ENCODE measurements at places on chromosomes 3 and 15. TPM values are rescaled to one million over a fixed set of nuclear protein-coding genes. Genes with fewer than 3 reads are reported as not detected.

The FAM227B gene
- polyA plus RNA-seq = 12.2 TPM

DNA sequence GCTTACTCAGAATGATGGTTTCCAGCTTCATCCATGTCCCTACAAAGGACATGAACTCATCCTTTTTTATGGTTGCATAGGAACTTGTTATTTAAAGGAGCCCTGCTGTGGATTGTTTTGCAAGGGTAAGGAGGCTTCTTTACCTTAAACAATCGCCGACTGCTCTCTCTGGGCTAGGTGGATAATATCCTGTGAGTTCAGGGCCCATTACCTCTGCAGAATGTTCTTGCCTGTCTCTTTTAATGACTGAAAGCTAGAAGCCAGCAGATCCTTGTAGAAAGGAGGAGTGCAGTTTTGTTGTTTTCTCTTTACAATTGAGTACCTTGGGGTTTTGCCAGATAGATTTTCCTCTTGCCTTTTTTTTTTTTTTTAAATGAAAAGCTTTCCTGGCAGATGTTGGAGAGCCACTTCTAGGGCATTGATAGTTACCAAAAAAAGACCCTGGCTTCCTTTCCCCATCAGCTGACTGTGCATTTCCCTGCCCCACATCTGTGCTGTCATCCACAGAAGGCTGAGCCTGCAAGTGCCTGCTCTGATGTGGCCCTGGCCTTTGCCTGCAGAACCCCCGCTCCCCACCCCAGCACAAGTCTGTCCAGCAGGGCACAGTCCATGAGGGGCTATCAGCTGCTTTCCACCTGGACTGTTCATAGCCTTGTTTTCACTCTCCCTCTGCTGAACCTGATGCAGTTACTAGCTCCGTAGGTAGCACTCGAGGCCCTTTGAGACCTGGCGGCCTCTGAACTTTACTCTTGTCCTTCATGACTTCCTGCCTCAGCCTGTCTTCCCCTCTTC lies 113.1 kb downstream of the CHCHD6 start:
- DNase-seq = peak; percentile 53

DNA sequence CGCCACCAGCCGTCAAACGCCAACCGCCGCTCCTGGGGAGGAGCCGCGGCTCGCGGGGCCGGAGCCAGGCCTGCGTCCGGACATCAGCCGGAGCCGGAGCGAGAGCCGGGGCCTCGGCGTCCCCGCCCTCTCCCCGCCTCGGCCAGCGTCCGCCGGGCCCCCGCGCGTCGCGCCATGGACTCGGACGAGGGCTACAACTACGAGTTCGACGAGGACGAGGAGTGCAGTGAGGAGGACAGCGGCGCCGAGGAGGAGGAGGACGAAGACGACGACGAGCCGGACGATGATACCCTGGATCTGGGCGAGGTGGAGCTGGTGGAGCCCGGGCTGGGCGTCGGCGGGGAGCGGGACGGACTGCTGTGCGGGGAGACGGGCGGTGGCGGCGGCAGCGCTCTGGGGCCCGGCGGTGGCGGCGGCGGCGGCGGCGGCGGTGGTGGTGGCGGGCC lies 359 bp downstream of the ARIH1 start:
- peak; percentile 86 for DNase-seq

GRCh38 chr3:73080216-73080966 lies 18.9 kb downstream of the EBLN2 start:
- no peak for DNase-seq

DNA sequence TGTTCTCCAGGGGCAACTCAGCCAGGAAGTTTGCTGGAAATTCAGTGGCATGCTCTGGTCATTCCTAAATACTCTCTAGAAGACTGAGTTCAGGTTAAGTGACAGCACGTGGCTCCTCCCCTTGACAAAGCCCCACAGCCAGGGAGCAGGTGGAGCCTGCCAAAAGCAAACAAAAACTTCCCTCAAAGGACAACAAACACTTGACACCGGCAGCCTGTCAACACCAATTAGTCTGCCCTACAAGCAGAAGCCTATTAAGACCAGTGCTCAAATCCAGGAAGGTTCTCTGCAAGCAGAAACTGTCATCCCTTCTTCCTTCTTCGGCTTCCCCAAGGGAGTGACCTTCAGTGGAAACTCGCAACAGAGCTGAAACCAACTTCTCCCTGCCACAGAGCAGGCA lies 5.0 kb downstream of the MEX3B start:
- no peak for DNase-seq

The PFKFB4 gene
- polyA plus RNA-seq = 2.1 TPM

- DNase-seq = no peak
These were observed 143.3 kb upstream of the GMNC start for GRCh38 chr3:191005790-191006189.

The RFTN1 gene
- 15.3 TPM for polyA plus RNA-seq

GRCh38 chr3:127754411-127755304 lies 67.7 kb downstream of the MGLL start:
- DNase-seq = no peak

The LRRC49 gene
- 13.2 TPM for polyA plus RNA-seq

GRCh38 chr3:157738441-157738840 lies 235.2 kb upstream of the VEPH1 start:
- no peak for DNase-seq

DNA sequence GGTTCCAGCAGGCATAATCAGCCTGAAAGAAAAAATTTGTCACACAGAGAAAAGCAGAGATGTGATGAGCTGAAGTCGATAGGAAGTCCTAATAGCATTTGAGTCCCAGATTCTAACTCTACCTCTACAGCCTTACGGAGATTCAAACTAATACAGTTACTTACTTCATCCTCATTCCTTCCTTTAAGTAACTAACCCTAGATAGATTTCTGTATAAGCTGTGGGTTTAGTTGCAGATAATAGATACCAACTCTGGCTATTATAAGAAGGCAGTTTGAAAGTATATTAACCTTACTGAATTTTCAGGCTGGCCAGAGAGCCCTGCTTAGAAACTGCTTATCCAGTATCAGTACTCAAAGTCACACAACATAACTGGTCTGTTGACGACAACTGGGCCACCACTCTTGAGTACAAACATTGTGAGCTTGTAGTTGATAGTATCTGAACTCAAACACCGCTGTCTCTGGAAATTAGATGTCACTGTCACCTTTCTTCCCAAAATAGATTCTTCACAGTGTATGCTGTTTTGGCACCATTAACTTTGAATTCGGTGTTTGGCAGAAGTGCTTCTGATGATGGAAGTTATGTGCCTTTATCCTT lies 484.3 kb downstream of the DIPK2A start:
- no peak for DNase-seq

Measured in kidney (tissue), 22 donors.